ENCODE measurements at places on chromosomes 7 and 10.
A peak's percentile ranks its signal among the peaks of the same experiment; 100 is the strongest.

DNA sequence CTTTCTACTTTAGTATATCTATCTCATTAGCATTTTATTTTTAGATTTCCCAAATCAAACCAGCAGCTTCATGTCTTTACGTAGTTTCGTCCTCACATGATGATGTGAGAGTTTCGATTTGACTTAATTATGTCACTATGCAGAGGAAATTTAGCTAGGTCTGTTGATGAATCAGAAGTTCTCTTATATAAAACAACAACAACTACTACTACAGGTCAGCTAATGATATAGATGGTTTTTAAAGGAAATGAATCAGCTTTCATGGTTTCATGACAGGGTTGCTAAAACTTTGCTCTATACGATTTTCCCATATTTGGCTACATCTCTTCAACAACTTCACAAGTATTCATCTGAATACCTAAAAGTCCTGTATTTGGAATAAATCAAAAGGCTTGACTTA lies 28.6 kb downstream of the JAZF1 start:
- no peak for DNase-seq

DNA sequence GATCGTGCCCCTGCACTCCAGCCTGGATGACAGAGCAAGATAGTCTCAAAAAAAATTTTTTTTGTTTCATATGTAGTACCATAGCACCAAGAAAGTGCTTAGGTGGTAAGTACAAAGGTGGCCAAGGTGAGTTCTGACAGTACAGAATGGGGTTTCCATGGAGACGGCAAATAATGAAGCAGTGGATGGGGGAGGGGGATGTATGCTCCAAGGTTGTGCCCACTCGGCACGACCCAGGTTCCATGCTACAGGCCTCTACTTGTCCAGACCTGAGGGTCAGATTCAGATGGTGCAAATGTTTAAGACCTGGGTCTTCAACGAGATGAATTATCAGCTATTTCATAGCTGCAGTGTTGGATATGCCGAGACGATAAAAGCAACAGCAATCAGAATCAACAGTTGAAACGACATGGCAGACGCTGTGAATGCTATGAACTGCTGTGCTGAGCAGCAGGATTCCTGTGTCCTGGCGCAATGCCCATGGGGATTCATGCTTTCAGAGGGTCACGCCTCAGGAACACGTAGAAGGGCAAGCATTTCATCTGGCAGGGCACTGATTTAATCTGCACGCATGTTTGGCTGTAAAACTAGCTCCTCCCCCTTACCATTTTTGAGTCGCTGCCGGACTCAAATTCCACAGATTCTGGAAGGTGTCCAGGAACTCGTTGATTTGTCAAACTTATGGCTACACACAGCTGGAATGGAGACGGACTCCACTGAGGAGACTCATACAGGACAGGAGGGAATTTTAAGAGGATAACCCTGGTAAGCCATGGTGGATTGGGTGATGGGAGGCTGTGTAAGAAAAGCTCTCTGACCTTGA lies 256.5 kb downstream of the FRMD4A start:
- no peak for DNase-seq

- DNase-seq = no peak
These were observed 192.6 kb upstream of the CCDC6 start for GRCh38 chr10:60098677-60099601.

GRCh38 chr10:35819011-35819410 lies 176.9 kb upstream of the FZD8 start:
- no peak for DNase-seq

- DNase-seq = no peak
These were observed 183.6 kb upstream of the NFE2L3 start for GRCh38 chr7:25968205-25968993.

GRCh38 chr7:158827411-158828132 lies 1.7 kb downstream of the ESYT2 start:
- DNase-seq = peak; percentile 32

DNA sequence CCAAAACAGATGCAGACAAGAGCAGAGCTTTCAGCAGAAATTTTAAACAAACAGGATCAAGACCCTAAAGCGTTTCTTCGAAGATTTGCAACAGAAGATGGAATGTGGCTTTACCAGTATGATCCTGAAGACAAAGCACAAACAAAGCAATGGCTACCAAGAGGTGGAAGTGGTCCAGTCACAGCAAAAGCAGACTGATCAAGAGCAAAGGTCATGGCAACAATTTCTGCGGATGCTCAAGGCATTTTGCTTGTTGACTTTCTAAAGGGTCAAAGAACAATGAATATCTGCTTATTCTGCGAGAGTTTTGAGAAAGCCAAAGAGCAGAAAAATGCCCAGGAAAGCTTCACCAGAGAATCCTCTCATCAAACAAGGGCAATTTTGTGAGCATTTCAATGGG lies 130.4 kb downstream of the MBL2 start:
- no peak for DNase-seq

- DNase-seq = no peak
These were observed 535.2 kb downstream of the PHTF2 start for GRCh38 chr7:78333530-78334425.

- DNase-seq = no peak
These were observed 17.6 kb upstream of the CRHR2 start for GRCh38 chr7:30699706-30700495.

- DNase-seq = no peak
These were observed 45.9 kb upstream of the ATP6V0A4 start for GRCh38 chr7:138843632-138844580.

DNA sequence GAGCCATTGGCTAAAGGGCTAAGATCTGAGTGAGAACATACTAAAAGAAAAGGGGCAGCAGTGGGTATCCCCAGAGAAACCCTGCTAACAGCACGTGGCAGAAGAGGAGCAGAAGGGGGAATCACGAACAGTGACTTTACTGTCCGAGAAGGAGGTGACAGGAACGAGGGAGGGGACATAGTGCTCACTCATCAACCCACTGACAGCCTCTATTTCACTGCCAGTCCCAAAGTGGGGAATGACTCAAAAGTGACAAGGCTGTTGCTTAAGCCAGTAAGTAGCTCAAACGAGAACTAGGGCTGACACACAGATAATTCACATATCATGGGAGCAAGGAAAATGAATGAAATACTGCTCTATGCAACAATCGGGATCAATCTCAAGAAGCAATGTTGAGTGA lies 92.7 kb downstream of the RSU1 start:
- DNase-seq = no peak

DNA sequence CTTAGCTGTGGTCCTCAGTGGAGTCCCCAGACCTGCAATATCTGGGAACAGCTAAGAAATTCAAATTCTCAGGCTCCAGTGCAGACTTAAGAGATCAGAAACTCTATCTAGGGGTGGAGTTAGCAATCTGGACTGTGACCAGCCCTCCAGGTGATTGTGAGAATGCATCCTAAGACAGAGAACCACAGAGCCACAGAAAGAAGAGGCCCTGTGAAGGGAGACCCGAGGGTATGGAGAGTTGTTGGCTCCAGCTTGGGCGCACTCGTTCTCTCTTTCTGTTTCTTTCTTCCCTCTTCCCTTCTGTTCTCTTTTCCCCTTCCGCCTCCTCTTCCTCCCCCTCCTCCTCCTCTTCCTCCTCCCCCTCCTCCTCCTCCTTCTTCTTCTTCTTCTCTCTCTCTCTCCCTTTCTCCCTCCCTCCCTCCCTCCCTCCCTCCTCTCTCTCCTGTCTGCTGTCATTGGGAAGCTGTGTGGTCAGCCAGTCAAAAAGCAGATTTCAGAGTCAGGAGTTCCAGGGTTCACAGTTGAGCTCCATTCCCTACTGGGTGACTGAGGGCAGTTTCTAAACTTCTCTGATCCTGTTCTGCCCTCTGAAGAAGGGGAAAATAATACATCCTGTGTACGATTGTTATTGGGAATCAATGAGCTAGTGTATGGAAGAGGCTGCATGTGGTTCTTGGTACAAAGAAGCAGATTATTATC lies 62.1 kb upstream of the STEAP1B start:
- no peak for DNase-seq

GRCh38 chr10:273088-273487 lies 137.8 kb downstream of the ZMYND11 start:
- DNase-seq = no peak

- DNase-seq = peak; percentile 39
These were observed 332.6 kb upstream of the ZNF32 start for GRCh38 chr10:43981232-43981631.

GRCh38 chr7:154910125-154910524 lies 92.8 kb downstream of the PAXIP1 start:
- no peak for DNase-seq

GRCh38 chr10:31888442-31888841 lies 40.2 kb downstream of the ARHGAP12 start:
- no peak for DNase-seq

GRCh38 chr7:77427996-77428603 lies 12.0 kb upstream of the GSAP start:
- DNase-seq = no peak

- DNase-seq = no peak
These were observed 42.4 kb downstream of the INSIG1 start for GRCh38 chr7:155340071-155340531.

- DNase-seq = no peak
These were observed 358.8 kb downstream of the PRPF18 start for GRCh38 chr10:13945390-13946208.

- peak; percentile 61 for DNase-seq
These were observed 100.7 kb downstream of the NKX6-2 start for GRCh38 chr10:132685101-132685891.

- no peak for DNase-seq
These were observed 37.4 kb downstream of the WIPF3 start for GRCh38 chr7:29843726-29844125.

- DNase-seq = no peak
These were observed 10.0 kb downstream of the SFTPD start for GRCh38 chr10:79938728-79939406.

- DNase-seq = no peak
These were observed 302.2 kb downstream of the CCDC3 start for GRCh38 chr10:12699258-12699700.

GRCh38 chr7:151095123-151095797 lies 9.0 kb downstream of the AGAP3 start:
- no peak for DNase-seq

DNA sequence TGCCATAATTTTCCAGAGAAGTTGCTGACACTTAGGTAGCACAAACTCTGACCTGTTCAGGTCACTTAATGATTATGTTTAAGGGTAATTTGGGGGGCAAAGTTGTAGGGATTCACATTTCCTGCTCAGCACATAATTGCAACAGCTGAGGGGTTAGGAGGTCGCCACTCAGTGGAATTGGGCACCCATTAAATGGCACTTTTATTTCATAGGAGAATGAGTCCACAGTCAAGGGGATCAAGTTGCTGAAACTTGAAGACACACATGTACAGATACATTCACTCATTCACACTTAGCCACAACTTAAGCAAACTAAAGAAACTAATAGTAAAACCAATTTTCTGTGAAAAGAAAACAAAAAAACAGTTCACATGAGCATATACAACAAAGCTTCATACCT lies 1.5 kb downstream of the PCDH15 start:
- no peak for DNase-seq

- DNase-seq = no peak
These were observed 62.3 kb downstream of the EGFR start for GRCh38 chr7:55081068-55081467.

DNA sequence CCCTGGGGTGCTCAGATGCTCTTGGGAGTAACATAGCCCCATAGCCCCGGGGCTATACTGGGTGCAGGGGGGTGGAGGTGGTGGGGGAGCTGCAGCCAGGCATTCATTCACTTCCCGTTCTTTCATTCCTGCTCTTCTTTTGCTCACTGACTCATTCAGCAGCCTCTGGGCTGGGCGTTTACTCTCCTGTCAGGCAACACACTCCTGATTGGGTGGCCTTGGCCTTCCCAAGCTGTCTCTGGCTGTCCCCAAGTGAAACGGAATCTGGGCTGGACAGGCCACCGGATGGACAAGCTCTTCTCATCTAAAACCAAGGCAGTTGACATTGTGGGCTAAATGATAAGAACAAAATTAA lies 34.6 kb downstream of the CHST3 start:
- DNase-seq = no peak

GRCh38 chr10:35058686-35059085 lies 31.5 kb downstream of the CUL2 start:
- no peak for DNase-seq

DNA sequence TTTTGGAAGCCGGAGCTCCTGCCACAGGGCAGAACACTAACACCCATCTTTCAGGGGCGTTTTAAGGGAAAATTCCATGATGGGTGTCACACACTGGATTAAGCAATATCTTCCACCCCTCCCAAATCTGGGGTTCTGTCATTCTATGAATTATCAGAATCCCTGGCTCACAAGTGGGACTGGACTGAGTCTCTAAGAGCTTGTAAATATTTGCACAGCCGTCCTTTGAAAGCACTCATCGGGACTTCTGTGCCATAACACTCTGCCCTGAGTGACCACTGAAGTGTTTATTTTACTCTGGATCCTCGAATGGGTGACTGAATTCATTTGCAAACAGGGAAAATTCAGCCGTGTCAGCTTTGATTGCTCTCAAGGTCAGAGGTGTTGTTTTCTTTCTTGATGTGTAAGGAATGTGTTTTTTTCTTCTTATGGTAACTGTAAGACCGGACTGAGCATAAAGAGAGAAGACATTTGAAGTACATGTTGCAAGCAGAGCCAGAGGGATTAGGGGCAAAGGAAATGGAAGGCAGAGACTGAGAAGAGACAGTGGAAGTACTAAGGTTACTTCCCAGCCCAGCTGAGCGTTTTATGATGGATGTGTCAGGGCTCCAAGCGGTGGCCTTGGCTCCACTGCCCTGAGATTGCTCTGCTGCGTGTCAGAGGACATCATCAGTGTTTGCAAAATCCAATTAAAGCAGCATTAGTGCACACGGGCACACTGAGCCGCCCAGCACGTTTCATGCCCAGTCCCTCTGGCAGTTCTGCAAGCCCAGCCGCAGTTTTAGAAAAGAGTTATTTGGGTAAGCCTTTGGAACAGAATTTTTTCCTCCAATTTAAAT lies 17.7 kb upstream of the GTPBP4 start:
- no peak for DNase-seq

- no peak for DNase-seq
These were observed 71.3 kb downstream of the SH3PXD2A start for GRCh38 chr10:103784089-103784488.

GRCh38 chr7:128726059-128726736 lies 13.0 kb upstream of the CALU start:
- no peak for DNase-seq

- no peak for DNase-seq
These were observed 5.7 kb upstream of the CELF2 start for GRCh38 chr10:11011984-11012383.

DNA sequence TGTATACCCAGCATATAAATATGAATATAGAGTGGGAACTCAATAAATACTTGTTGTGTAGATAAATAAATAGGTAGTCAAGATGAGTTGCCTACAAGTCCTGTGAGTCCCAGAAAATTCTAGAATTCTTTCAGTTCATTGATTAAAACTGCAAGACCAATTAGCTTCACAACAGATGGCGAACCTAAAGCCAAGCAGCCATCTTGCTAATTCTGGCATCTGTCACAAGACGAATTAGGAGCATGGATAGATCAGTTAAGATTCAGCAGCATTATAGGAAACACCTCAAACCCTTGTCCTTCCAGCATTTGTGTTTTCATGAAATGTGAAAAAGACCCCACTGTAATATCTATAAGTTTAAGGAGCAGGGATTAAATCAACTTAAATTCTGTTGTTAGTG lies 552.7 kb downstream of the MAGI2 start:
- DNase-seq = no peak
